ENCODE measurements at places on chromosomes 13 and 19.
A peak's percentile ranks its signal among the peaks of the same experiment; 100 is the strongest.

DNA sequence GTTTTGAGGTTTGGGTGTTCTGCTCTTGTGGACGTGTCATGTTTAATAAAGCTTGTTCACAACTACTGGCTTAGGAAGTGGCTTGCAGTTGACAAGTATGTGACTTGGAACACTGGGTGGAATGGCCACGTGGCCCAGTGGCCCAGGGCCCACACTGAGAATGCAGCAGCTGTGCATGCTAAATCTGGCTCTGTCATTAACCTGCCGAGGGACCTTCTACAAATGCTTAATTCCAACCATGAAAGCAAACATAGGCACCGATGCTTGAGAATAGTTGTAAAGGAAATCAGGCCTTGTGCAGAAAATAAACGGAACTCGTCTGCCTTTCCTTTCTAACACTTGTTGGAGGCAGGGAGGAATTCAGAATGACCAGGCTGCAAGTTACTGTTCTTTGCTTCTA, 11.6 kb upstream of the CLDN10 start:
- DNase-seq: no peak

GRCh38 chr19:49127674-49128544, 8.6 kb downstream of the PPFIA3 start:
- DNase-seq: peak; percentile 82

DNA sequence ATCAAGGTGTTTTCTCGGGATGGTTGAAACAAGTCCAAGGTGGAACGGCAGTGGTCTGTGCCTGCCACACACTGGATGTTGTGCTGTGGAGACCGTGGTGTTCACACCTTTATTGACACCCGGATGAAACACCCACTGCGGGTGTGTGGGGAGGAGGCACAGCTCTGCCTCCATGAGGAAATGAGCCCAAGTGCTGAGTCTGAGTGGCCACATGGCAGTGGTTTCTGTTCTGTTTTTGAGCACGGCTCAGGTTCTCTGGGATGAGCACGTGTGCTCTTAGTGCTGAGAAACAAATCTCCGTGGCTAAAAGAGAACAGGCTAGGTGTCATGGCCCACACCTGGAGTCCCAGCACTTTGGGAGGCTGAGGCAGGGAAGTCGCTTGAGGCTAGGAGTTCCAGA, 29.5 kb downstream of the UPF1 start:
- no peak for DNase-seq

DNA sequence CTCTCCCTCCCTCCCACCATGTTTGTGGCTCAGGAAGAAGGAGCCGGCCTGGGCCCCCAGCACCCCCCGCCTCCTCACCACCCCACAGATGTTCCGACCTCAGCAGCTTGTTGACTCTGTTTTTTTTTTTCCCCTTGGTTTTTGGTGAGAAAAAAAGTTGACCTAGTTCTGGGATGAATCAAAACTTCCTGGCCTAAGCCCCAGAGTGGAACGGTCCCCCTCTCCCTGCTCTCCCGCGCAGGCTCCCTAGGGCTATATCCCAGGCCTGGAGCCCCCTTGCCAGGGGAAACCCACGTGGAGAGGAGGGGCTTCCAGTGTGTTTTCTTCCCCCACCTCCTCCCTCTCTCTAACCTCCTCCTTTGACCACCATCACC, 4.0 kb downstream of the COL5A3 start:
- DNase-seq: no peak

DNA sequence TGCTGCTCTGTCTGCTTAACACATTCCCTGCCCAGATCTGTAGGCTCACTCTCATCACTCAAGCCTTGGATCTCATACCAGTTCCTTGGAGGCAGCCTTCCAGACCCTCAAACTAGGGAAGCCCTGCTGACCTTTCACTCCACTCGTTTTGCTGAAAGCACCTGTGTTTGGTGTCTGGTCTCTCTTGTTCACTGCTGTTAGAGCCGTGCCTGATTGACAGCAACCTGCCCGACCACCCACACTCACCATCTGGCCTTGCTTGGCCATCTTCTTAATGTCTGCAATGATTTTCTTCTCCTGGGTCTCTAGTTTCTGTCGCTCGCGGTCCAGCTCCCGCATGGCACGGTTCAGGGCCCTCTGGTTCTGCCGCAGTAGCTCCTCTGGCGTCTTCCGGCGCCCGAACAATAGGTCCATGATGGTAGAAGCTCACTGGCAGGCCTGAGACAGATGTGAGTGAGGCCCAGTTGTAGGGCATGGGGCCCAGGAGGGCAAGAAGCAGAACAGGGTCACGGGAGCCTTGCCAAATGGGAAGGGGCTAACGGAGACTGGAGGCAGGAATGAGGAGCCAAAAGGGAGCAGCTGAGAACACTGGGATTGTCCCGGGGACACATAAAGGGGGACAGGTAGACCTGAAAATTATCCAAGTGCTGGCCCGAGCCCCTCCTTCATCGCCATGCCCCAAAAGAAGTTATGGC, 959 bp downstream of the CHMP2A start:
- no peak for DNase-seq

DNA sequence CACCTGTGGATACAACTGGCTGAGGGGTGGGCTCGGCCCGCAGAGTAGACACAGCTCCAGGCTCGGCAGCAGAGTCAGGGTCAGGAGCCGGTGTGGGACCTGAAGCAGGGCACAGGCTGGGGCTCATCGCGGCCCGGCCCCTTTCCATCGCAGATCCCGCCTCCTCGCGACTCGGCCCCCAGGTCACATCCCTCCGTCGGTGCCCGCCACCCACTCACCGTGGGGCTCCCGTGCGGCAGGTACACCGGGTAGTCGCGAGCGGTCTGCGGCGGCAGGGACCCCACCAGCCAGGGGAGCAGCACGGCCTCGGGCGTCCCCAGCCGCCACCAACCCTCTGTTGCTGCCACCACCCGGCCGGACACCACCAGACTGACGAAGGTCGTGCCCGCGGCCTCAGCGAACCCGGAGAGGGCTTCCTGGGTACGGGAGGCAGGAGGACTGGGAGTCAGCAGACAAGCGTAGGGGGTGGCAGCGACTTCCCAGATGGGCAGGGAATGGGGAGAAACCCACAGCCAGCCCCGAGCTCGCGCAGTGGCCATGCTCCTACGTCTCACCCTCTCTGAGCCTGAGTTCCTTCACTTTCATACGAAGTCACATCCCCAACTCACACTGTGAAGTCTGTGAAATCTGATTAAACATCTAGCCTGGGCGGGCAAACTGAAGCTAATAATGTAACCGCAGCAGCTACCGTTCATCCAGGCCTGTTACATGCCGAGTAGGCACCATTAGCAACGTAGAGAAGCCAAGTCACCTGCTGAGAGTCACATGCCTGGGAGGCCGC, 3.7 kb downstream of the FUZ start:
- peak; percentile 24 for DNase-seq

DNA sequence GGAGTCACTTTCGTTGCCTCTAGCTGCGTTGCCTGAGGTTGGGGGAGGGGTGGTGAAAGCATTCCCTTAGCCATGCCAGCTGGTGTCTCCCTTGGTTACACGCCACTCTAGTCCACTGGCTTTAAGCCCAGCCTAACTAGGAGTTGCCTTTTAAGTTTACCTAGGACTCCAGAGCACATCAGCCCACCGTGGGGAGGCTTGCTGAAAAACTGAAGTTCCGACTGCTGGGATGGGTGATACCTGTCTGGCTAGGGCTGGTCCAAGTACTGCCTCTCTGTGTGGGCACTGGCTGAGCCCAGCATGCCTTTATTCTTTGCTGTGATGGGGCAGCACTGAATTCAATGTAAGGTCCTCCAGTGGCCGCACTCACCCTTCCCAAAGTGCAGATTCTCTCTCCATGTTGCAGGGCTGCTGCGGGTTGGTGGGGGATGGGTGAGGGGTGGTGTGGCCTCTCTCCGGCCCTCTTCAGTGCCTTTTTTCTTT, 11.8 kb upstream of the CEACAM1 start:
- DNase-seq: no peak

GRCh38 chr13:84925443-84925842, 873.8 kb downstream of the SLITRK6 start:
- DNase-seq: no peak

- DNase-seq: no peak
Measured at GRCh38 chr19:1164684-1165531, 9.2 kb downstream of the SBNO2 start.

DNA sequence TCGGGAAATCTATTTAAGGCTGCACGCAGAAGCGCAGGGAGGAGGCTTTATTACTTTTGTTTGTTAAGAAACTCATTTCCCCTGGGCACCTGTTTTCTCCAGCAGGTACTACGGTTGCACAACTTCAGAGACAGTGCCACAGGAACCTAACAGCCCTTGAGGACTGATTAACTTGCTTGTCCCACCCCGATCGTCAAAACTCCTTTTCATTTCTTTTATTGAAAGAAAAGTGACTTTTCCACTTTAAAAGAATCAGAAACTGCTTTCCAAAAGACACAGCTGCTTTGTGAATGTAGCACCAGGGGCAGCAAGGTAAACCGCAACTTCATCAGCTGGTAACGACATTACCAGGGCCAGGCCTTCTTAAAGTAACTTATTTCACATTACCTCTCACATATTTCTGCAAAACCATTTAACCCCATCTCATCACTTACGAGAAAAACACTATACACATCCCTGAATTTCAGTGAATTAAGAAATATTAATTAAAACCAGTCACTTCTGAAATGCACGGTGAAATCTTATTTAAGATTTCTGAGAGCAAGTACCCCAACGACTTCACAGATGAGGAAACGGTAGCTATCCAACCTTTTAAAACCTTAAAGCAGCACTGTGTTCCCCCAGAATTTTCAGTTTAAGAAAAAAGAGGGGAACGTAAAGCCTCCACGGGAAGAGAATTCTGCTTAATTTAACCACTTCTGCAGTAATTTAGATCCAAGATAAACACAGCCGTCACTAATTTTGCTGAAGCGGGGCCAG, 1.4 kb downstream of the ANKRD10 start:
- DNase-seq: no peak

GRCh38 chr19:16327169-16327475, 2.5 kb downstream of the KLF2 start:
- no peak for DNase-seq

- no peak for DNase-seq
Measured at GRCh38 chr13:99205621-99206220, 5.1 kb downstream of the UBAC2 start.

DNA sequence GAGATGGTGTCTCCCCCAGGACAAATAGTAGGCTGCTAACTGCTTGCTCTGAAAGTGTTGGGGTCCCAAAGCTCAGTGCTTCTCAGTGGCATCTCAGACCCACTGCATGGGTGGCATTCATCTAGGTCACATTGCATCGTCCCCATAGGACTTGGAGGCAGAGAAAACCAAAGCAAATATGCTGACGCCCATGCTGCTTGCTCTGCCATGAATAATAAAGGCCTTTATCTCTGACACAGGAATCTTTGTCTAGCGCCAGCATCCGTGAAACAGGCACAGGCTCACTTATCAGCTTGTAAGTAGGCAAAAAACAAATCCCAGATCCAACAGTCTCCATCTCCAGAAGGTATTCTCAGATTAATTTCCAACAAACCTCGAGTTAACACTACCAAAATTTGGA, 18.9 kb upstream of the IPO5 start:
- no peak for DNase-seq

DNA sequence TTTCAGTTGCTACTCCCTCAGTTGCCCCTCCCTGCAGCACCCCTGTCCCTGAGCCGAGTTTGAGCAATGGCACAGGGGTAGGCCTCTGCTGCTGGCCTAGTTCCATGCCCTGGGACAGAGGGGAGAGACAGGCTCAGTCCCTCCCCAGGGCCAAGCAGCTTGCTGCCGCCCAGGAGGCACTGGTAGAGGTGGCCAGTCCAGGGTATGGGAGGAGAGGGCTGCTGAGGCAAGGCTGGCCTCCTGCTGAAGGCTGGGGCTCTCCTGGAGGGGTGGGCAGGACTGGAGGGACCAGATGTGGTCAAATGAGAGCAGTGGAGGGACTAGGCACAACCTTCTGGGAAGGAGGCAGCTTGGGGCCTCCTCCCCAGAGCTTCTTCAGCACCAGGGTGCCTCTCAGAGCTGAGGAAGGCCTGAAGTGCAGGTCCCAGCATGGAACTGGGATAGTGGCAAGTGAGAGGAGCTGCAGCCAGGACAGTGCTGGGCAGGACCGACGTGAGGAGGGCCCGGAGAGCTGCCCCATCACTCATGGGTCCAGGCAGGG, 29.8 kb upstream of the VSTM2B start:
- no peak for DNase-seq

DNA sequence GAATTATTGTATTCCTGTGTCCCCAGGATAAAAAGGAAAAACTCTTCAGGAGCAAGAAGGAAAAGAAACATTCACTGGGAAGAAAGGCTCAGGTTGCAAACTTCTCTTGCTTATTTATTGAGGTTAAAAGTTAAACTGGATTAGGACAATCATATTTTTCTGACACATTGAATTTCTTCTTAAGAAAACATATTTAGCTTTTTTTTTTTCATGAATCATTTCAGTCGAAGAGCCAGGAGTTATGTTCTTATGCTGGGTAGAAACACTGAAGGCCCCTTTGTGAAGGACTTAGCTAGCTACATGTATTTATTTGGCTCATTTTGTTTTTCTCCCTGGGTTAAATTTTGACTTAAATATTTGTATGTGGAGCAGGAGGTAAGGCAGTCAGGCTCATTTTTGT, 434.0 kb downstream of the KLF5 start:
- DNase-seq: no peak

GRCh38 chr13:43243711-43244110, 220.3 kb downstream of the DNAJC15 start:
- DNase-seq: no peak

DNA sequence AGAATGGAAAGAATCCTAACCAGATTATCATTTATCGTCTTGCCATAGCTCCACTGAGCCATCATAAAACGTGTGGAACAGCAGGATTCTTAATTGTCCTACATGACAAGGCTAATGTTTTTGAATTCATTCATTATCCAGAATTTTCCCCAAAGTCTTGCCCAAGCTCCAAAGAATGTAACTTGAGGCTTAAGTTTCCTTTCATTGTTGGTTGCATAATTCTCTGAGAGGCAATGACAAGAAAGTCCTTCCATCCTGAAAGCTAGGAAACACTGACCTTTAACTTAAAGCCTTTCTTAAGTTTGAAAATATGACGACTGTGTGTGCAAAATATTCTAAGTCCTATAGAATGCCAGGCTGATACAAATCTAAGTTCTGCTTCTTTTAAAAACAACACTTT, 546.1 kb downstream of the SUCLA2 start:
- no peak for DNase-seq

- peak; percentile 87 for DNase-seq
Measured at GRCh38 chr13:45417790-45418534, at the start of gene SLC25A30. Gene SLC25A30, minus strand, starts transcription at chr13:45418373. Its CDS starts 6,948 bp downstream, at chr13:45411425.

- DNase-seq: no peak
Measured at GRCh38 chr19:55692681-55693081, 17.7 kb downstream of the EPN1 start.

- DNase-seq: no peak
Measured at GRCh38 chr13:98571955-98572662, 4.8 kb downstream of the STK24 start.

GRCh38 chr13:70189981-70190380, 81.7 kb upstream of the KLHL1 start:
- DNase-seq: no peak

DNA sequence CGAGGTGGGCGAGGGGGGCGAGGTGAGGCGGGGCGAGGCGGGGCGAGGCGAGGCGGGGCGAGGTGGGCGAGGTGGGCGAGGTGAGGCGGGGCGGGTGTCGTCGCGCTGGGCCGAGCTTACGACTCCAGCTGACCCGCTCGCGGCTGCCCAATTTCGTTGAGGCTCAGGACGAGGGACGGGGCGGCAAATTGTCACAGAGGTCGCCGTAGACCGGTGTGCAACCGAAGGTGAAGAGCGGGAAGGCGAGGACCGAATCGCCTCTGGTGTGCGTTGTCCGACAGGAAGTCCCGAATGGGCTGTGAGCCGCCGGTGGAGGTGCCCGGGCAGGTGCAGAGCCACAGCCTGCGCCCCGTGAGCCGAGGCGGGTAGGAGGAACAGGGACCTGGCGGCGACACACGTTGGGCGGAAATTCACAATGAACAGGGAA, at the start of gene LACC1:
LACC1 (plus strand) TSS at position 150 of the 427 bp plus-strand sequence. CDS start 1,082 bp downstream, outside the sequence.
- peak; percentile 13 for DNase-seq

GRCh38 chr19:50658441-50659317, 9.4 kb downstream of the C19orf81 start:
- DNase-seq: no peak

Measured in activated CD8-positive, alpha-beta memory T cell treated with anti-CD3 and anti-CD28 coated beads for 1 hour (primary cell).